CD4-positive, alpha-beta T cell treated with Interleukin-17A for 1 hour (primary cell): ENCODE measurements at places on chromosomes 16 and 17.

DNA sequence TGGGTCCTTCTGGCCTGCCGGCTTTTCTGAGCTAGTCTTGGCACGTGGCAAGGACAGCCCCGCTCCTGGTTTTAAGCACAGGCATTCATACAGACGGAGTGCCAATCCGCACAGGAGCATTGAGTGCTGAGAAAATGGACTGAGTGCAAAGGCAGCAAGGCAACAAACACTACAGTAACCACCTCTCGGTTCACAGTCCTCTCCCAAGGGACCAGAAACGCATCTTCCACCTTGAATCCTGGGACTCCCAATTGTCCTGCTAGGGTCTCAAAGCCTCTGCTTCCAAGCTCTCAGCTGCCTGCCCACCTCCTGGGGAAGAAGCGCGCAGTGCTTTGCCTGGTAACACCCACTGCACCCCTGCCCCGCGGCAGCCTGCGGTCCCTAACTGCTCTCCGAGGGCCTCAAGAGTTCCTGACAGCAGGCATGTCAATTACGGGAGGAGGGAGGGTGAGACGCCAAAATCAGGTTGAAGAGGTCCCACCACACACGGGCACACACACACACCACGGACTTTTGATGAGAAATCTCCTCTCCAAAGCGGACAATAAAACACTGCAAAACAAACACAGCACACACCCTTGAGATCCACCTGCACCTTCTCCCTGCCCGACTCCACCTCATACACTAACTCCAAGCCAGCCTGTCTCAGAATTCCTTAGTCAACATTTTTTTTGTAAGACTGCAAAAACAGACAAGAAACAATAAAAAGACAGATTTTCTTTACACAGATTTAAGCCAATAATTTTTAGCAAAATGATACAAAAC is 15.0 kb downstream of the SLC16A3 start:
- DNase-seq = no peak

DNA sequence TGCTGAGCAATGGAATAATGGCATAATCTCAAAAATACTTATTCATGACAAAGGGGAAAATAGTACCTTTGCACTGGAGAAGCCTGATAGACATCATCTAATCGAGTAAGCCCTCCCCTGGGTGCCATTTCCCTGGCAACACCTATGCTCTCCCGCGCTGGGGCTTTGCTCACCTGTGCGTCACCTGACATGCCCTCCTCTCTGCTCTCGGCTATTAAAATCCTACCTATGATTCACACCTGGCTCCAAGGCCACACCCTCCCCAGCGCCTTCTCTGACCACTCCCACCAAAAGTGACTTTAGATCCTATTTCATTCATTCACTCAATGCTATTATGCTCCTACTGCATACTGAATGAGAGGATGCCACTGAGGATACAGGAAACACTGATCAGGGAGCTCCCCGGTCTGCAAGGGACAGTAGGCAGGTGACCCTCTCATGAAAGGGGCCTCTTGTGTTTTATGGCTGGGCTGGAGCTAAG is 83.9 kb downstream of the NT5M start:
- DNase-seq = no peak

- DNase-seq = no peak
Measured at GRCh38 chr16:9976601-9977000, 205.6 kb downstream of the GRIN2A start.

- DNase-seq = no peak
Measured at GRCh38 chr16:75107505-75107904, 9.1 kb downstream of the LDHD start.

GRCh38 chr16:85492295-85492864 is 120.7 kb upstream of the GSE1 start:
- no peak for DNase-seq

DNA sequence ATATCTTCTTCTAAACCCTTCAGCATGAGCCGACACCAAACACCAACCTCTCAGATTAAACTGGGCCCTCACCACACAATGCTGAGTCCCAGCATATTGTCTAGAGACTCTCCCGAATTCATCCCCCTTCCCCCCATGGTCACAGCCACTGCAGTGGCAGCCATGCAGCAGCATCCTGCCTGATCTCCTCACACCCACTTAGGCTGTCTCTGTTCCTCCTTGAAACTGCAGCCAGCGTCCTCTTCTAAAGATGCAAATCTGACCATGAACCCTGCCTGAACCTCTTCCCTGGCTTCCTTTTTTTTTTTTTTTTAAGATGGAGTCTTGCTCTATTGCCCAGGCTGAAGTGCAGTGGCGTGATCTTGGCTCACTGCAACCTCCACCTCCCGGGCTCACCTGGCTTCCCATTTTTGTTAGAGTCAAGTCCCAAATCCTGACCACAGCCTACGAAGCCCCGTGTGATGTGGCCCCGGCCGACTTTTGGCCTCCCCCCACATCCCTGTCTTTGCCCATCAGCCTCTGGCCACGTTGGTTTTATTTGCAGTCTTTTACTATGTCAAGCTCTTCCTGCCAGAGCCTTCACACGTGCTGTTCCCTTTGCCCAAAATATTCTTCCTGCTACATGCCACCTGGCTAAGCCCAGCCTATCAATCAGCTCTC is 2.8 kb downstream of the FA2H start:
- no peak for DNase-seq

DNA sequence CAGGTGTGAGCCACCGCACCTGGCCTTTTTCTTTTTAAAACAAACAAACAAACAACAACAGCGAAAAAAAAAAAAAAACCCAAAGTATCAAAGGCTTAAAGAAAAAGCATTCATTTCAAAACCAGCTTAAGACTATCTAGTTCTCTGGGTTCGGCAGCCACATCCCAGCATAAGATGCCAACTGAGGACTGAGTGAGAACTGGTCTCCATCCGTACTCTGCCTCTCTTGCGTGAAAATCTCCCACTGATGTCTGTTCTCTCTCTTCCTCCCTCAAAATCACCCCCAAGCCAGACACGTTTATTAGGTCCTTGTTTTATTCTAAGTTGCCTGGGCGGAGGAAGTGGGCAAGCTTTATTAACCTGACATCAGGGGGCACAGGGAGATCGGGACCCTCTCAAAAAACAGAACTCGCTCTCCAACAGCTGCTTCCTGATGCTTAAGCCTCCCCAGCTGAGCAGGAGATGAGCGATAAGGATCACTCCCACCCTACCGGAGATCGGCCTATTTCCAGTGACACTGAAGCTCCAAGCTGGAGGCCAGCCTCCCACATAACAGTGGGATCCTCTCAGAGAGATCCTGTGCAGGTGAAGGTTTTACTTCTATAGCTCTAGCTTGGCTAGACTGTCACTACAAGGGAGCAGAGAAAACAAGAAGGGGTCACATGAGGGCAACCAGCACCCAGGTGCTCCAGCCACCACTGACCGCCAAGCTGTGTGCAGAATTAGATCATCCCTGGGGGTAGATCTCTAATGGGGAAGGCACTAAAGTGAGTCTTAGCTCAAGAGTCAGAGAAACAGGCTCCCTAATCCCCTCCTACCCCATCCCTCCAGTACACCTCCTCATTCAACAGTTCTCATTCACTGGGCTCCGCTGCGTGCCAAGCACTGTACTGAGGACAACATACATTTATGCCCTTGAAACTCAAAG is 13.6 kb downstream of the CDC42EP4 start:
- no peak for DNase-seq

DNA sequence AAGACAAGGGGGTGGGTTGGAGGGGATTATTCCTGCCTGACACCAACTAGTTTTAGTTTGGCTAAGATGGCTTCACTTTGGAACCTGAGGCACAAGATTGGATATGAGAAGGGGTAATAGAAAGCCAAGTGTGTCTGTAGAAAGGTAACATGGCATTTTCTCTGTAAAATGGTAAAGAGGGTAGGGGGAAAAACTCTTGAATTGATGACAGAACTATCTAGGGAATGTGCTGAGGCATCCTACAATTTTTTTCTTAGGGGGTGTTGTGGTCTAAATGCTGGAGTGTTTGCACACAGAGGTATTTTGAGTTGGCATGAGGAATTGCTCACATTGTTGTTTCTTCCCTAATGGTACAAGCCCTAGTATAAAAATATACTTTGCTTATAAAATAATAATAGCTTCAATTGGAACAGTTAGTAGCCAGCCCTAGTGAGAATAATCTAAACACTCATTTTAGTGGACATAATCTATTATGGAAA is 25.8 kb downstream of the YPEL2 start:
- DNase-seq = no peak

- no peak for DNase-seq
Measured at GRCh38 chr16:3873482-3874173, 6.9 kb downstream of the CREBBP start.

GRCh38 chr16:87895641-87896141 is 26.4 kb upstream of the SLC7A5 start:
- peak; percentile 44 for DNase-seq

DNA sequence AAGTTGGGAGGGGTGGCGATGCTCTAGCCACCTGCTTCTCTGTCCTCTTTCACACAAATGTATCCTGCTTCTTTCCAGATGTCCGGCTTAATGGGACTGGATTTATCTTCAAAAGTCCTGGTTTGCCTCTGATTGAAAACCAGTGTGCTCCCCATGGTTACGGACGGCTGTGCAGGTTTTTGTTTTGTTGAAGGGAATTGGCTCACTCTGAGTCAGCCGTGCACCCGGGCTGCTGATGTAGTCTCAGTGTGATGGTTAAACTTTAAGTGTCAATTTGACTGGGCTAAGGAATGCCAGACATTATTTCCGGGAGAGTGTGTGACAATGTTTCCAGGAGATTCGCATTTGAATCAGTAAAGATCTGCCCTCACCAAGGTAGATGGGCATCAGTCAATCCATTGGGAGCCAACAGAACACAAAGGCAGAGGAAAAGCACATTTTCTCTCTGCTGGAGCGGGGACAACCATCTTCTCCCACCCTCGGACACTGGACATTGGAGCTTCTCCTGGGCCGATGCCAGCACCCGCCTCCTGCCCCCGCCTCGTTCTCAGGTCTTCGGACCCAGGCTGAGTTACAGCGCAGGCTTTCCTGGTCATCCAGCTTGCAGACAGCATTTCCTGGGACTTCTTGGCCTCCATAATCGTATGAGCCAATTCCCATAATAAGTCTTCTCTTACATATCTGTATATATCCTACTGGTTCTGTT is 126.9 kb upstream of the TNRC6C start:
- DNase-seq = no peak

DNA sequence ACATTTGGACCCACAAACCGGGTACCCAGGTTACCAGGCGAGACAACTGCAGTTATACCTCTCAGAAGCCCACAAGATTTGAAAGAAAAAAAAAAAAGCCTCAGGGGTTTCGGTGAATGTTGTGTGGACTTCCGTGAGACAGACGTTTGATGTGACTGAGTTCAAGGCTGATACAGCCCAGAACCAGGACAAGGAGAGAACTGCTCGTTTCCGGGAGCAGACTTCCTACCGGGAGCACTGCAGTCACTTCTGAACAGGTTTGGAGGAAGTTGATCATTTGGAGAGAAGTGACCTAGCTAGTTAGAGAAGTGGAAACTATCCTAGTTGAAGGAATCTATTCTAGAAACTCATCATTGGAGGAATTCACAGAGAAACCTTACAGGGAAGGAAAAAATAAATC is 847 bp downstream of the CKLF start:
- DNase-seq = peak; percentile 23

GRCh38 chr16:5972747-5973146 is 875.2 kb upstream of the EEF2KMT start:
- DNase-seq = no peak

DNA sequence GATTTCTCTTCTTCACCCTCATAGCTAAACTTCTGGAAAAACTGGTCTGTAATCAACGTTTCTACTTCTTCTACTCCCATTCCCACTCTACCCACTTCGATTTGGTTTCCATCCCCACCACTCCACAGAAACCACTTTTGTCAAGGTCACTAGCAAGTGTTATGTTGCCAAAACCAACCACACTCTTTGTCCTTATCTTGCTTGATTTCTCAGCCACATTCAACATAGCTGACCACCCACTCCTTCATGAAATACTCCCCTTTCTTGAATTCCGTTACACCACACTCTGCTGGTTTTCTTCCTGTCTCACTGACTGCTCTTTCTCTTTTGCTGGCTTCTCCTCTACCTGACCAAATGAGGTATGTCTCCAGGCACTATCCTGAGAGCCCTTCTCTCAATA is 11.9 kb downstream of the IKZF3 start:
- no peak for DNase-seq

DNA sequence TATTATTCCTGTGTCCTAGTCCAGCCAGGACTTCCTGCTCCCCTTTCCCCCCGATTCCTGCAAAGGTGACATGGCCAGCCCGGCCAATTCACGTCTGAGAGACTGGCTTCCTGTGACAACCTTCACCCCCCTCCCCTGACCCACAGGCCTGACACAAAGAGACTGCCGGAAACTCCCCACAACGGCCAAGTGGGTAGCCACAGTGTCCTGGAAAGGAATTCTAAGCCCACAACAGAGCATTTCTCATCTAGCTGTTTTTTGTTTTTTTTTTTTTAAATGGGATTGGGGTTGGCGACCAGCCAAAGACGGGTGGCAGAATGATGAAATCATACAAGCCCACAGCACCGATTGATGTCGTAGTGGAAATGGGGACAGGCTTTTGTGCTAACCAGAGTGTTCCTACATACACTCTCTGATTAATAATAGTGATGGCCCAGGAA is 2.8 kb upstream of the XAF1 start:
- DNase-seq = peak; percentile 76

- DNase-seq = no peak
Measured at GRCh38 chr17:19660219-19660870, 11.8 kb downstream of the ALDH3A2 start.

- DNase-seq = peak; percentile 81
Measured at GRCh38 chr16:68074850-68075555, 10.2 kb upstream of the NFATC3 start.

DNA sequence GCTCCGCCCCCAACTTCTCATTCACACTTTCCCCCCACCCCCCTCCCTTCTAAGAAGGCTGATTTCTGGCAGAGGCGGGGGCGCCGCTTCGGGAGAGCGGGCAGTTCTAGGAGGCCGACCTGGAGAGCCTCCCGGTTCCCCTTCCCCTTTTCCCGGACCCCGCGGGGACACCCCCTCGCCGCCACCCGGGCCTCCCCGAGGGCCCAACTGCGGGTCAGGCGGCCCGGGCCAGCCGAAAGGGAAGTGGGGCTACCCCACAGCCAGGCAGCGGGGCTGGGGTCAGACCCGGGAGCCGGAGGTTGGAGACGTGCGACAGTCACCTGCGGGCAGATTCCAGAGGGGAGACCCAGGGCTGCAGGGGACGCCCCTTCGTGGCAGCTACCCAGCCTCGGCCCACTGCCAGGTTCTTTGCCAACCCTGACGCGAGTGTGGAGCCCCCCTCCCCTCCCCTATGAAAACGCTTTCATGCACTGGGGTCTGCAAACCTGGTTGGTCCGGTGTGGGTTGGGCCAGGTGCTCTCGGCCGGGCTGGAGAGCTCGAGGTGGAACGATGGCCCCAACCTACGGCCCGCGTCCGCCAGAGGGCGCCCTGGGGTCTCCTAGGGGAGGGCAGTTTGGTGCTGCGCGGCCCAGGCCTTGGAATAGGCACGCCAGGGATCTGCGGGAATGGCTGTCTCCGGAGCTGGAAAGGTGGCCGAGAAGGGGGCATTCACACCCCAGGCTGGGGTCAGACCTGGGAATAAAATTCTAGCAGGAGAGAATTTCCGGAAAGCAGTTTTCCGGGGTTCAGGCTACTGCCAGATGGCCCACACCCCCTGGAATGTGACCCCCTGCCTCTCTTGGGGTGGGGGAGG is 721 bp upstream of the SOCS3 start:
- DNase-seq = peak; percentile 87
